Heart right ventricle (tissue), 16 donors: ENCODE measurements at places on chromosomes 16 and 17. TPM values are rescaled to one million over a fixed set of nuclear protein-coding genes. Genes with fewer than 3 reads are reported as not detected.
A peak's percentile ranks its signal among the peaks of the same experiment; 100 is the strongest.

GRCh38 chr16:1182950-1183907 is 30.3 kb downstream of the CACNA1H start:
- DNase-seq, result peak; percentile 53

DNA sequence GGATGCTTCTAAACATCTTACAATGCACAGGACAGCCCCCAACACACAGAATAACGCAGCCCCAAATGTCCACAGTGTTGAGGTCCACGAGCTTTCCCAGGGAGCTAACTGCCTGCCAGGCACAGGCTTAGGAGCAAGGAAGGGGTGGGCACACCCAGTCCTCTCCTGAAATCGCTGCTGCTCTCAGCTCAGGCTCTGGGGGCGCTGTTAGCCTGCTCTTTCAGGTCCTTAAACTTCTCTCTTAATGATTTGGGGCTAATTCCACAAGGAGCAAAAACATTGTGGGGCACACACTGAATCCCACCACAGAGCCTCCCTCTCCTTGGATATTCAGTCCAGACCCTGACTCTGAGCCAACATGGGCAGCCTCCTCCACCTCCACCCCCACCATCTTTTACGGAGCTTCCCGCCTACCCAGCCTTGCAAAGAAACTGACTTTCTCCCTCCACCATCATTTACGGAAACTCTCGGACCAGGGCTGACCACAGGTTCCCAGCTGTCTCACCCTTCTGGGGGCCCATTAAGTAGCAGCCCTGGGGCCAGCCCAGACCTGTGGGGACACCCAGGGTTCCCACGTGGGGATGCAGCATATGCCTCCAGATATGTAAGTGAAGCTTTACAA is 1.1 kb downstream of the CD300H start:
- DNase-seq, result no peak

RNF227 gene
- 1.9 TPM for polyA plus RNA-seq

- DNase-seq, result no peak
Measured at GRCh38 chr16:27547134-27547533, 2.6 kb downstream of the GTF3C1 start.

- DNase-seq, result no peak
Measured at GRCh38 chr16:50863644-50864144, 121.8 kb downstream of the CYLD start.

PERCC1 gene
- polyA plus RNA-seq, result 0.59 TPM

DNA sequence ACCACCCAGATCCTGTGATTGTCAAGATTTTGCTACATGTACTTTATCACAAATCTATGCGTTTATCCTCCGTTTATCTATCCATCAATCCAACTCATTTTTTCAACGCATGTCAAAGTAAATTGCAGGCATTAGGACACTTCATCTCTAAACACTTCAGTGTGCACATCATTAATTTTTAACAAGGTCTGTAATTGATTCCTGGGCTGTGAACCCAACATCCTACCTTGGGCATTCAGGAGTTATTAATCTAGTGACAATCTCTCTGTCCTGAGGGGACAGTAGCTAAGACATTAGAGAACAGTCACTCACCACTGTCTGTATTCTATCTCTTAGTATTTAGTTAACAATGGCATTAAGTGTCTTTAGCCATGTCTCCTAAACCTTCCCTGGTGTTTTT is 264.7 kb downstream of the SOX9 start:
- no peak for DNase-seq

DNA sequence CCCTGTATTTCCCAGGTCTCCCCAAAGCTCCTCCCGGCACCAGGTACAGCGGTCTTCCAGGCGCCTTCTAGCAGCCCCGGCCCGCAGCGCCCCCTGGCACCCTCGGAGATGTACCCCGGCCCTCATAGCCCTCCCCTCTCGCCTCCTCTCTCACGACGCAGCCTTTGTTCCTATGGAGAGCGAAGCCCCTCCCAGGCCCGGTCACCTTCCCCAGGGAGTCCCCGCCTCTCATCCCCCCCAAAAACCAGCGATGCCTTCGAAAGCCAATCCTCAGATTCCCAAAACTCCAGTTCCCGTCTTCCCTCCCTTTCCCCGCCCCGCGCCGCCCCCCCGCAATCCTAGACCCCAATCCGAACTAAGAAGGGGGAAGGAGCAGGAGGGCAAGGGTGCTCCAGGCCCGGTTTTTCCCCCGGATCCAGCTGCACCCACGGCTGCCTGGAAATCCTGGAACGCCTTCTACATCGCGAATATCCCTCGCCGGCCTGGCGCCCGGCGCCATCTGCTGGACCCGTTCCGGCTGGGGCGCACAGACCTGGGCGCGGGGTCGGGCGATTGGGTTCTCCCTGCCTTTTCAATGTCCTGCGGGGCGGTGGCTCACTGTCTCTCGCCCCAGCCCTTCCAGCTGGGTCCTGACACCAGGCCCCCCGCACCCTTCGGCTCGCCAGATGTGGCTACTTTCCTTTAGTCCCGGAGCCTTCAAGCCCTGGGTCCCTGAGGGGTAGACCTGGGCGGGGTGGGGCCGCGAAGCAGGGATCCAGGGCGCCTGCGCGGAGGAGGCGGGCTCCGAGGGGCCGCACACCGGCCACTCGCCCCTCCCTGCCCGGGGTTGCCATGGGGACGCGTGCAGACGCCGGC is at the start of gene DNAH2:
Gene DNAH2 (plus strand): TSS at position 844 of the 855 bp plus-strand sequence. CDS start 1,991 bp downstream, outside the sequence.
- DNase-seq, result peak; percentile 87

FBXW10B gene
- 0.87 TPM for polyA plus RNA-seq

DNA sequence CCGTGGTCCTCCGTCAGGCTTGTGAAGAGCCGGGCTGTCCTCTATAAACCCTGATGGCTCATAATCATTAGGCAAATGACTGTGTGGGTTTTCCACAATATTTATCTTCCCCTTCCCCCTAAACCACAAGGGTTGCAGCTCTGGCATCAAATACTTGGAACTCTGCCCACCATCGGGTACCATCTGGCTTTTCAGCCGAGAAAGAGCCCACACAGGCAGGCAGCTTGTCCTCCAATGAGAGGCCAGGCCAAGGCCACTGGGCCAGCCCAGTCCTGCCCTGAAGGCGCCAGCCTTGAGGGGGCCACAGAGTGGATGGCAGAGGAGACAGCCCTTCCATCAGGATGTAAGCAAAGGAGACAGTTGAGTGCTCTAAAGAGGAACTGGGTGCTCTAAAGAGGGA is 31.8 kb upstream of the NAT9 start:
- no peak for DNase-seq

GRCh38 chr16:55597928-55598327 is 31.4 kb downstream of the CAPNS2 start:
- no peak for DNase-seq

KCNH4 gene
- 0.29 TPM for polyA plus RNA-seq

GRCh38 chr16:28283798-28284577 is 8.3 kb upstream of the SBK1 start:
- no peak for DNase-seq

- no peak for DNase-seq
Measured at GRCh38 chr16:29307598-29308507, 98.7 kb downstream of the NPIPB11 start.

- no peak for DNase-seq
Measured at GRCh38 chr16:10629592-10629963, 49.2 kb upstream of the EMP2 start.

UBALD1 gene
- polyA plus RNA-seq, result 39.4 TPM
